Hematopoietic multipotent progenitor cell treated with erythropoietin and hydrocortisone succinate and interleukin-3 and kit ligand, for 17 days (in vitro differentiated cells): ENCODE measurements at places on chromosomes 1 and 21.

GRCh38 chr1:6521536-6521935 lies 30.1 kb upstream of the PLEKHG5 start:
- DNase-seq: no peak

GRCh38 chr1:43135857-43136781 lies 36.0 kb downstream of the EBNA1BP2 start:
- no peak for DNase-seq

- DNase-seq: no peak
Observed at GRCh38 chr1:201609661-201610318, 70.9 kb downstream of the NAV1 start.

GRCh38 chr1:154463512-154463990 lies 38.5 kb upstream of the TDRD10 start:
- DNase-seq: no peak

- DNase-seq: no peak
Observed at GRCh38 chr1:189429610-189430009, 1048.1 kb downstream of the BRINP3 start.

GRCh38 chr1:243213045-243213787 lies 41.9 kb downstream of the CEP170 start:
- DNase-seq: no peak

DNA sequence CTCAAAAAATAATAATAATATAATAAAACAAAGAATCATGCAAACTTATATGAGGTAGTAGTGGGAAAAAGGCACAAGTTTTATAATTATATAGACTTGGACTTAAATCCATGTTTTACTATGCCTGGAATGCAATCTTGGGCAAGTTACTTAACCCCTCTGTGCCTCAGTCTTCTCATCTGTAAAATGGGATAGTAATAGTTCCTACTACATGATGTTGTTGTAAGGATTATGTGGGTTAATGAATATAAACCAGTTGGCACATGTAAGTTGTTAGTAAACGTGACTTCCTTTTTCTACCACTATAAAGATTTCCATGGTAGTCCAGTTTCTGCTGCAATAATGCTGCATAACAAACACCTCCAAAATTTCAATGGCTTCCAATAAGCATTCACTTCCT lies 10.8 kb upstream of the KIF14 start:
- no peak for DNase-seq

DNA sequence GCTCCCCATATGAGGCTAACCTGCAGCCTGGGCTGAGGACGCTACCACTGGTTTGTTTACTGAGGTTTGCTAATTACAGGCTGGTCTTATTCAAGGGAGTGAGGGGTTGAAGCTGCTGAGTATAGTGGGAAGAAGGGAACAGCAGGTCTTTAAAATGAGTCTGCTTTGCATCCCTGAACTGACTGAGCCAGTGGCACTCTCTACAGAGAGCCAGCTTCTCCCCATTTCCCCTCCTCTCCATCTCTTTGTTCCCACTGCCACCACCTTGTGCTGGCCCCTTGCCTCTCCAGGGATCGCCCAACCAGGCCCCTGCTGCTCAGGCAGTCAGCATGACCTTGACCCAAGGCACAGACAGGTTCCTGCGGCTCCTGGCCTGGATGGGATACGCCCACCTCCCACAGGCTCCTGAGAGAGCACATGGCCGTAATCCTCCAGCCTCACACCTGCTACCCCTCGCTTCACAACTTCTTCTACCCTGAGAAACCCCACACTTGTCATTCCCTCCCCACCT lies 45.0 kb downstream of the IER5 start:
- no peak for DNase-seq

- DNase-seq: no peak
Observed at GRCh38 chr1:189656628-189657530, 820.8 kb downstream of the BRINP3 start.

DNA sequence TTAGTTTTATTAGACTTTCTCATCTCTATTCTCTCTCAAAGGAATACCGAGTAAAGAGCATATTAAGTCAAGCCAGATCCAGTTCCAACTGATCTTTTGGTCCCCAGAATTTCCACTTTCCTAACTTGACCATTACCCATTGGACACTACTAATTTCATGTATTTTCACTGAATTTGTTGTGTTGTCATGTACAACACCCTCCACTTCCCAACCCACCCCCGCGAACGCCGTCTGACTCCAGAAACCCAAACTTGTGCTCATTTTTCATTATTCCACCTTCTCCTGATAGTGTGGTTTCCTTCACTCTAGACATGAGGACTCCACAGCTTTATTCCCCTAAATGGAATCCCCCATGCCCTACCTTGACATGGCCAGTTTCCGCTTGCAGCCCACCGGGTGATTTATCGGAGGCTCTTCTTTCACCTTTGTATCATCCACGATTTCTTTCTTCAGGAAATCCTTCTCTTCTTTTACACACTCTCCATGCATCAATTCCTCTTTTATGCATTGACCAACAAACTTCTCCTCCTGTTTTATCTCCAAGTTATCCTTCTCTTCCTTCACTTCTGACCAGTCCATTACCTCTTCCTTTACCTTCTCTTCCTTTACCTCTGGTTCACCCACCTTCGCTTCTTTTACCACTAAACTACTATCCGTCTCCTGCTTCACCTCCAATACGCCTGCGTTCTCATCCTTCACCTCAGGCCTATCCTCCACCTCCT lies 805 bp downstream of the ZNHIT6 start:
- no peak for DNase-seq

DNA sequence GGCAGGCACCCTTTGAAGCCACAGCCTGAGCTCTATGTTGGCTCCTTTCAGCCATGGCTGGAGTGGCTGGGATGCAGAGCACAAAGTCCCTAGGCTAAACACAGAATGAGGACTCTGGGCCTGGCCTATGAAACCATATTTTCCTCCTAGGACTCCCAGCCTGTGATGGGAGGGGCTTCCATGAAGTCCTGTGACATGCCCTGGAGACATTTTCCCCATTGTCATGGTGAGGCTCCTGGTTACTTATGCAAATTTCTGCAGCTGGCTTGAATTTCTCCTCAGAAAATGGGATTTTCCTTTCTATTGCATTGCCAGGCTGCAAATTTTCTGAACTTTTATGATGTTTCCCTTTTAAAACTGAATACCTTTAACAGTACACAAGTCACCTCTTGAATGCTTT lies 61.3 kb downstream of the VCAM1 start:
- DNase-seq: no peak

- no peak for DNase-seq
Observed at GRCh38 chr1:7588457-7588827, 182.7 kb upstream of the VAMP3 start.

GRCh38 chr1:62800825-62801306 lies 16.9 kb downstream of the ATG4C start:
- no peak for DNase-seq

- DNase-seq: no peak
Observed at GRCh38 chr1:93751377-93752250, 70.0 kb upstream of the BCAR3 start.

DNA sequence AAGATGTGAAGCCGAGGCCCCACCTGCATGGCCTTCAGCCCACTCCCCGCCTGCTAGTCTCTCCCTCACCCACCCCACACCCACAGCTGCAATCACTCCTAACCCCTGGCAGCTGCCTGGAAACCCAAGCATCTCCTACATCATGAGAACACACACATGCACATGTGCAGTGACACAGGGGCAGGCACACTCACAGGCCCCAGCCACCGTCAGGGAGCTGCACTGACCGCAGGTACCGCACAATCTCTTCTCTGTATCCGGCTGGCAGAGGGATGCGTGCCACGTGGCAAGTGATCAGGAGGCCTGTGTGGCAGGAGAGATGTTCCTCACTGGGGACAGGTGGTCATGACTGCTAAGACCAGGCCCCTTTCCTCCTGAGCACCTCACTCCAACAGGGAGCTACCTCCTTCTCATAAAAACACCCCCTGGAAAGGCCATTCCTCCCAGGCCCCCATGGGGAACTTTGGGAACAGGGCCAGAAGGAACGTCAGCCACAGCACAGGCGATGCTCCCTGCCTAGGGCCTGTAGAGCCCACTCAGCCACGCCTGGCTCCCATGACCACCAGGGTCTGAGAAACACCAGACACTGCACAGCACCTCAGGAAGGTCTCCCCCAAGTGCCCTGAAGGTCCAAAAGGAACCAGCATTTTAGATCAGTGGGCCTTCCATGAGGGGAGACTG lies 6.0 kb downstream of the LSS start:
- DNase-seq: no peak

GRCh38 chr1:170097449-170097948 lies 23.0 kb upstream of the KIFAP3 start:
- no peak for DNase-seq

- no peak for DNase-seq
Observed at GRCh38 chr1:3393024-3393986, 61.2 kb upstream of the ARHGEF16 start.

DNA sequence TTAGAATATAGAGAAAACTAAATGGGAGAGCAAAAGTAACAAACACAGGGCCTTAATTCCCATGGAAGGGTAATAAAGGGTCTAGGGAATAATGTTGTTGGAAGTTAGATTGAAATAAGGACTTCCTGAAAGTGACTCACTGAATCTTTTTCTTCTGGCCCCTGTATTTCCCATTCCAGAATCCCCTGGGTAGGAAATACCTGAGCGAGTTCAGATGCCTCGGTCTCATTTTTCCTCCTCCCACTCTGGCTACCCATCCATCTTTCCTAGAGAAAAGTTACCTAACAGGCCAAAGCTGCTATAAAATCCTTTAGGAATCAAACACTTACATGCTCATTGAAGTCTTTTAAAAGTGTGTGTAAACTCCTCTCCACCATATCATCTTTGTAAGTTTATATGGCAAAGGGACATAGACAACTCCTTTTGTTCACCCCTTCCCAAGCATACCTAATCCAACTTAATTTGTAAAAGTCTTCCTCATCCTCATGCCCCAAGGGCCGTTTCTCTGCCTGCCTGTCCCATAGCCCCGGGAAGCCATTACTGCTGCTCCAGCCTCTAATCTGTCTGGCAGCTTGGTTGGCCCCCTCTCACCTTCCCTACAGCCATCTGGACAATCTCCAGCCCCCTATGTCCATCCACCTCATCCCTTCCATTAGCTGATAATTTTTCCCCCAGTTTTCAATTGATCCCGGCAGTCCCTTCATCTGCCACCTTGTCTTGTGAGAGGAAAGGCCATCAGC lies 3.3 kb upstream of the MEF2D start:
- DNase-seq: no peak

DNA sequence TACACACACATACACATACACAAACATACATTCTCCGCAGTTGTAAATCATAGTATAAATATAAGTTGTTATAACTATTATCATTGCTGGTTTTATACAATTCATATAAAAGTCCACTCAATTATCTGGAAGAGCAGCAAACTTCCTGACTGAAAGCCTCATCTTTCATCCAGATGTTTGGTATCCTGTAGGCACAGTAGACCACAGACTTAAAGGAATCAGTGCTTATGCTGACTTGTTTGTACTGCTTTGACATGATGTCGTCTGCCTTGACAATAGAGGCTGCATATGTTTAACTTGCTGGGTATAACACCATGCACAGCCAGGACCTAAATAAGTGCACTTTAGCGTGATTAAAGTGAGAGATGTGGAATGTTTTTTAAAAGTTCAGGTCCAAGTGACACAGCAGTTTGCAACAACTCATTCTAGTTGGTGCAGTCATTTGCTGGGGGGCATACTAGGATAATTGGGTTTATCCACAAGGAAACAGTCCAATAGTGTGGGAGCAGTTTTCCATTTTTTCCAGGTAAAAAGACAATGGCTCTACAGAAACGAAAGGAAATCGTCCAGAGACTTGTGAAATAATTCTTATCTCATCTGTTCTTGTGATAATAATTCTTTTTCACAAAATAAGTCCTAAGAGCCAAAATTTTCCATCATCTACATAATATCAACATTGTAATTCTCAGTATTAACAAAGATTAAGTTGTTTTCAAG lies 110.3 kb upstream of the TSPAN2 start:
- DNase-seq: no peak

GRCh38 chr1:53334781-53335180 lies 6.9 kb upstream of the LRP8 start:
- DNase-seq: no peak

GRCh38 chr1:30506291-30507015 lies 216.9 kb downstream of the MATN1 start:
- DNase-seq: no peak

GRCh38 chr1:109274533-109275476 lies 8.1 kb downstream of the PSRC1 start:
- no peak for DNase-seq

GRCh38 chr1:67952071-67952470 lies 98.4 kb downstream of the DIRAS3 start:
- no peak for DNase-seq

DNA sequence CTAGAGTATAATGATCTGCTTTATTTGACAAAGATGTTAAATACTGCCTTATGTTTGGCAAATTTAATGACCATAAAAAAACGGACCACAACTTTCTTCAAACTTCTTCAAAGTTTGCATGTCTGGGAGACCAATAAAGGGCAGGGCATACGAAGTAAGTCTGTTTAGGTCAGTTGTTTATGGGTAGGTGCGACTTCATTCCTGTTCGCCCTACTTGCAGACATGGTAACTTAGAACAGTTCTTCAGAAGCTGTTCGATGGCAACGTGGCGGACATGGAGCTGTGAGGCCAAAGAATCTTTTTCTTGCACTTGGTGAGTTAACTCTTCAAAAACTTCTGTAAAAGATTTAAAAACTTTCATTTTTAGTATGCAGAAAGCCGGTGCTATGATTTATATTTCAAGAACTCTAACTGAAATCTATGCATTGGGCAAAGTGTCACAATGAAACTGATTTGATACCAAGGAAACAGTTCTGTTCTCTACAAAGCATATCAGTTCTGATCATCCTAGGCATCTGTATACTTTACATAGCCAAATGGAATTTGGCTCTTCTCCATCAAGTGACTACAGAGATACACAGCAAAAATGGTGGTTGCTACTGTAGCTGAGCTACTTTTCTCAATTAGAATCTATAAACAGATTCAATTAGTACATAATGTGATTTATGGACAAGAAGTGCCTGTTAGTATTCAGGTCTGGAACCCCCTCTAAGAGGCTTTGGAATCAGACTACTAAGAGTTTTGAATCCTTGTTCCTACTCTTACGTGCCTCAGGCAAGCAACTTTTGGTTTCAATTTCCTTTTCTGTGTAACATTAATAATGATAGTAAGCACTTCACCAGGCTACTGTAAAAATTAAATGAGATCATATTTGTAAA lies 25.7 kb downstream of the C21orf91 start:
- no peak for DNase-seq

DNA sequence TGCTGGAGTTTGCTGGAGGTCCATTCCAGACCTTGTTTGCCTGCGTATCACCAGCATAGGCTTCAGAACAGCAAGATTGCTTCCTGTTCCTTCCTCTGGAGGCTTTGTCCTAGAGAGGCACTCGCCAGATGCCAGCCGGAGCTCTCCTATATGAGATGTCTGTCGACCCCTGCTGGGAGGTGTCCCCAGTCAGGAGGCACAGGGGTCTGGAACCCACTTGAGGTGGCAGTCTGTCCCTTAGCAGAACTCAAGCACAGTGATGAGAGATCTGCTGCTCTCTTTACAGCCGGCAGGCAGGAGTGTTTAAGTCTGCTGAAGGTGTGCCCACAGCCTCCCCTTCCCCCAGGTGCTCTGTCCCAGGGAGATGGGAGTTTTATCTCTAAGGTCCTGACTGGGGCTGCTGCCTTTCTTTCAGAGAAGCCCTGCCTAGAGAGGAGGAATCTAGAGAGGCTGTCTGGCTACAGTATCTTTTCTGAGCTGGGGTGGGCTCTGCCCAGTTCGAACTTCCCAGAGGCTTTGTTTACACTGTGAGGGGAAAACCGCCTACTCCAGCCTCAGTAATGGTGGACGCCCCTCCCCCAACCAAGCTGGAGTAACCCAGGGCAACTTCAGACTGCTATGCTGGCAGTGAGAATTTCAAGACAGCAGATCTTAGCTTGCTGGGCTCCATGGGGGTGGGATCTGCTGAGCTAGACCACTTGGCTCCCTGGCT lies 205.0 kb downstream of the GPR52 start:
- DNase-seq: no peak

- no peak for DNase-seq
Observed at GRCh38 chr1:75470448-75470847, 140.5 kb downstream of the SLC44A5 start.
